DND-41 (cell line): ENCODE measurements at places on chromosomes 5 and 9.
A peak's percentile ranks its signal among the peaks of the same experiment; 100 is the strongest.

DNA sequence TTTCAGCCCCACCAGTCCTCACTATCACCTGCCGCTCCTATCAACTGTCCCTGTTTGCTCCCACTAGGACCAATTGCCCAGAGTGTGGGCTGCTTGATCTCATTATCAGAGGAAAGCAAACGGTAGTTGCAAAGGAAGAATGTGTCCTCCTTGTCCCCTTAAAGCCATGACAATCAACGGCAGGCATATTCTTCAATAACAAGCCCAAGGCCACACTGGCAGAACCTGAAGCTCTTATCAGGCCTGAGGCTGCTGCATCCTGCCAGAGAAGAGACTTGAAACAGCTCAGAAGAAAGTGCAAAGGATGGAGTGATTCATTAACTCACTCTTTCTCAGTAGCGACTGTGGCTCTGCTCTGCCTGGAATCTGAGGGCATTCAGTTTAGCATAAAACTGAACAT lies 39.2 kb upstream of the MAN2A1 start:
- no peak for DNase-seq

DNA sequence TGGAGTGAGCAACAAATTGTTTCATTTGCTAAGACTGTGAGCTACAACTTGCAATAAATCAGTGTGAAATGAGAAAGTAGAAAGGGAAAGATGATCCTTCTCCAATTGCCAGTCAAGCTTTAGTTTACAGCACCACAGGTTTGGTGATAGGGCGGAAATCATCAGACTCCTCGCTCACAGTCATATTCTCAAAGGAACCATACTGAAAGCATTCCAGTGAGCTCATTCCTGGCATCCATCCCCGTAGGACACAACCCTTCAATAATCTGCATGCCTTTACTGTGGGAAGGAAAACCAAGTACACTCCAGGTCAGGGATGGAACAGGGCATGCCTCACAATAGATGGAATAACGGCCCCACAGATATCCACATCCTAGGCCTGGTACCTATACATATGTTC lies 80.7 kb downstream of the FSTL4 start:
- no peak for DNase-seq

GRCh38 chr5:165393839-165394238 lies 1888.4 kb downstream of the MAT2B start:
- DNase-seq, result no peak

DNA sequence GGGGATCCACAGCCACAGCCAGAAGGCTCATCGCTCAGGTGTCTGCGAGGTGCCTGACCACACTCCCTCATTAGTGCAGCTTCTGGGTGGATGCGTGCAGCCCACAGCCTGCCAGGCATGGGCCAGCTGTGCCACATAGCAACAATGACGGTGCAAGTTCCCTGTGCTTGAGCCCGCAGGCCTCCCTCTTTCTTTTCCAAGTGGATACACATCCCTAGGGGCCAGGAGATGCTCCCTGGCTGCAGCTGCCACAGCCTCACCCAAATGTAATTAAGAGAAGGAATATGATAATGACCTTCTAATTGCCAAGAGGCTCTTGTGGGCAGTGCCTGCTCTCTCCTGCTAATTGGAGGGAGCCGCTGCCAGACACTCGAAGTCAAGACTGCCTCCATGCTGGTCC lies 116.0 kb upstream of the PPP1R26 start:
- no peak for DNase-seq

GRCh38 chr9:134344068-134344799 lies 18.0 kb downstream of the RXRA start:
- peak; percentile 32 for DNase-seq
